T-cell (primary cell): ENCODE measurements at places on chromosomes 2 and 18. TPM values are rescaled to one million over a fixed set of nuclear protein-coding genes. Genes with fewer than 3 reads are reported as not detected.

GRCh38 chr2:7191932-7192331, 274.7 kb downstream of the RNF144A start:
- H3K27me3 ChIP-seq: no peaks in the 10 kb centered on the region
- H3K4me3 ChIP-seq: no peak overlapping the region
- H3K4me1 ChIP-seq: no peaks in the 10 kb centered on the region
- no peak overlapping the region for H3K27ac ChIP-seq

- no peak for DNase-seq
- no peaks in the 10 kb centered on the region for H3K27me3 ChIP-seq
- H3K4me1 ChIP-seq: no peaks in the 10 kb centered on the region
- no peaks in the 10 kb centered on the region for H3K36me3 ChIP-seq
- H3K4me3 ChIP-seq: no peak overlapping the region
- no peak overlapping the region for H3K27ac ChIP-seq
These were observed 1325.0 kb upstream of the CDH2 start for GRCh38 chr18:29501952-29502351.

DNA sequence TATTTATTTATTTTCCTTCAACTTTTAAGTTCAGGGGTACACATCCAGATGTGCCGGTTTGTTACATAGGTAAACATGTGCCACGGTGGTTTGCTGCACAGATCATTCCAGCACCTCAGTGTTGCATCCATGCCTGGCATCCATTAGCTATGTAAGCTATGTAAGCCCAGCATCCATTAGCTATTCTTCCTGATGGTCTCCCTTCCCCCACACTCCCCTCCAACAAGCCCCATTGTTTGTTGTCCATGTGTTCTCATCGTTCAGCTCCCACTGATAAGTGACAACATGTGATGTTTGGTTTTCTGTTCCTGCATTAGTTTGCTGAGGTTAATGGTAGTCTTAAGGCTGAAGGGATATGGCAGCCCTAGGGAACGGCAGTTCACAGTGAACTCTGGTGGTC, 203.4 kb downstream of the CTNNA2 start:
- DNase-seq: no peak
- no peaks in the 10 kb centered on the region for H3K4me1 ChIP-seq
- no peak overlapping the region for H3K27ac ChIP-seq
- no peaks in the 10 kb centered on the region for H3K36me3 ChIP-seq
- H3K27me3 ChIP-seq: no peaks in the 10 kb centered on the region

GRCh38 chr2:3192281-3192818, 185.3 kb downstream of the EIPR1 start:
- no peak overlapping the region for H3K27ac ChIP-seq
- H3K36me3 ChIP-seq: peaks cover 24% of the 10 kb centered on the region
- no peak for DNase-seq
- H3K4me1 ChIP-seq: no peaks in the 10 kb centered on the region
- no peak overlapping the region for H3K4me3 ChIP-seq

DNA sequence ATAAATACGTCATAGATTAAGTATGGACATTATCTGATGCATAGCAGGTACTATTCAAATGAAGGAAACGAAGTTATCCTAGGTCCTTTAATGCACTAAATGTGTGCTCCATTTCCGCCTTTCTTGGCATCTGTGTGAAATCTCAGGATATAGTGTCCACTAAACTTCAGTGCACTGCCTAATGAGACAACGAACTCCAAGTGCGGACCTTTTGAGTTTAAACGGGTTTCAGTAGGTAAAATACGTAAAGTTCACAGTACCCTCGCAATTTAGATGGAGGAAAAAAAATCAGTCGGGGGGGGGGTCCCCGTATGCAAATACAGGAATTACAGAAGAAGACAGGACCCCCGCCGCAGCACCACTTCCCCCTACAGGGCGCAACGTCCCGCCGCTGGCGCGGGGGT, 729 bp upstream of the REL start:
- peak overlapping the region; percentile 100 for H3K27ac ChIP-seq
- H3K4me3 ChIP-seq: peak overlapping the region; percentile 77
- H3K36me3 ChIP-seq: no peaks in the 10 kb centered on the region
- no peaks in the 10 kb centered on the region for H3K27me3 ChIP-seq

- H3K27ac ChIP-seq: no peak overlapping the region
- no peaks in the 10 kb centered on the region for H3K4me1 ChIP-seq
- DNase-seq: no peak
These were observed 74.2 kb upstream of the GALNT3 start for GRCh38 chr2:165868211-165868610.

DNA sequence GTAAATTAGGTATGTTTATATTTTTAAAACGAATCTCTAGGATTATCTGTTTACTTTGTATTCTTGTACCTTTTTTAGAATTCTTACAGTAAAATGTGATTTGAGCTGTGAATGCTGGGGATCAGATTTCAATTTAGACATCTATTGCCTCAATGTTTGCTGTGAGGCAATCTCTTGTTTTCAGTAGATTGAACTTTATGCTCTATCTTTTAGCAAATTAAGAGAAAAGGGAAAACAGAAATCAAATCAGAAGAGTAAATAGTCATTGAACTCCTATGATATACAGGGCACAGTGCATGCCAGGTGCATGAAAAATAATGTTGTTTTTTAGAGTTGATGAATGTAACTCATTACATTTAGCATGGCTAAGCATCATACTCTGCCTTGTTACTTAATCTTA, 39.5 kb downstream of the ZC3H6 start:
- H3K36me3 ChIP-seq: peaks cover 34% of the 10 kb centered on the region
- no peaks in the 10 kb centered on the region for H3K4me1 ChIP-seq
- H3K4me3 ChIP-seq: no peak overlapping the region
- no peak overlapping the region for H3K27ac ChIP-seq
- no peaks in the 10 kb centered on the region for H3K27me3 ChIP-seq

GRCh38 chr2:210562502-210563080, 6.2 kb downstream of the CPS1 start:
- H3K4me3 ChIP-seq: no peak overlapping the region
- H3K4me1 ChIP-seq: no peaks in the 10 kb centered on the region
- H3K36me3 ChIP-seq: no peaks in the 10 kb centered on the region
- H3K27me3 ChIP-seq: no peaks in the 10 kb centered on the region
- H3K27ac ChIP-seq: no peak overlapping the region

GRCh38 chr2:16773080-16773713, 107.6 kb upstream of the CYRIA start:
- no peak overlapping the region for H3K4me3 ChIP-seq
- DNase-seq: no peak
- no peaks in the 10 kb centered on the region for H3K4me1 ChIP-seq
- H3K27ac ChIP-seq: no peak overlapping the region
- H3K27me3 ChIP-seq: no peaks in the 10 kb centered on the region

- peaks cover 31% of the 10 kb centered on the region for H3K27me3 ChIP-seq
- no peak overlapping the region for H3K27ac ChIP-seq
- DNase-seq: no peak
- H3K36me3 ChIP-seq: no peaks in the 10 kb centered on the region
These were observed 8.9 kb downstream of the EMILIN2 start for GRCh38 chr18:2855560-2856350.

GRCh38 chr2:54384301-54385203, 71.6 kb upstream of the SPTBN1 start:
- no peak overlapping the region for H3K4me3 ChIP-seq
- DNase-seq: no peak
- H3K4me1 ChIP-seq: no peaks in the 10 kb centered on the region
- H3K27ac ChIP-seq: no peak overlapping the region
- H3K27me3 ChIP-seq: no peaks in the 10 kb centered on the region

GRCh38 chr18:48545757-48546321, 7.0 kb downstream of the CTIF start:
- no peaks in the 10 kb centered on the region for H3K36me3 ChIP-seq
- no peaks in the 10 kb centered on the region for H3K4me1 ChIP-seq
- DNase-seq: no peak
- H3K27me3 ChIP-seq: peaks cover 22% of the 10 kb centered on the region
- no peak overlapping the region for H3K27ac ChIP-seq

- H3K4me3 ChIP-seq: no peak overlapping the region
- no peaks in the 10 kb centered on the region for H3K27me3 ChIP-seq
- H3K4me1 ChIP-seq: no peaks in the 10 kb centered on the region
- H3K27ac ChIP-seq: no peak overlapping the region
These were observed 261.9 kb upstream of the EPHA4 start for GRCh38 chr2:221833966-221834365.

DNA sequence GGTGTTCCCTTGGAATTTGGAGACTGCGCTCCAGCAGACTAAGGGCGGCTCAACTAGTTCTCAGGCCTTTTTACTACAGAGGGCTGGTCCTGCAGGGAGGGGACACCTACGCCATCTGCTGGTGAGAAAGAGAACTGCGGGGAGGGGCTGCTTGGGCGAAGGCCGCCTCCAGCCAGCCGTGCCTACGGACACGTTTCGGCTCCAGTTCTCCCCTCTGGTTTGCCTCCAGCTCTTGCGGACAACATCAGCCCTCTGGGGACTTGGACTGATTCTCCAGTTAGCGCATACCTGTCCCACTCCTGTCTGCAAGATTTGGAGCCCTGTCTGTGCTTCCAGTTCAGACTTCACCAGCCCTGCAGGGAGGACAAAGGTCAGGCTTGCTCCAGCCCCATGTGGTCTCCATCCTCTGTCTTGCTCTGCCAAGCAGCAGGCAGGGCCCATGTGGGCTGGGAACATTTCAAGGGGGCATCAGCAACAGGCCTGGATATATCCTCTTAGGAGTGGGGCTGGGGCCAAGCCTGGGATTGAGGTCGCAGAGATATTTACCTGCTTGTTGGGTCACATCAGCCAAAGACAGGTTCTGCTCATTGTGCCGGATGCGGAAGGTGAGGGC, 10.3 kb downstream of the PTPRN start:
- H3K4me3 ChIP-seq: no peak overlapping the region
- peaks cover 3% of the 10 kb centered on the region for H3K4me1 ChIP-seq
- DNase-seq: peak; percentile 66
- peaks cover 62% of the 10 kb centered on the region for H3K27me3 ChIP-seq

The CRYBA2 gene
- total RNA-seq: not detected

The COLEC12 gene
- 0.32 TPM for total RNA-seq

The BCL11A gene
- 11.9 TPM for total RNA-seq

The GPR75 gene
- 3.4 TPM for total RNA-seq

The NEU2 gene
- not detected for total RNA-seq

The LOXL3 gene
- 0.45 TPM for total RNA-seq

The PIEZO2 gene
- total RNA-seq: 0.28 TPM

The GPAT2 gene
- 3.9 TPM for total RNA-seq

The DUSP2 gene
- total RNA-seq: 54.0 TPM

The LOXHD1 gene
- total RNA-seq: 0.07 TPM

The CHAC2 gene
- total RNA-seq: 2.8 TPM
